Calu3 (cell line): ENCODE measurements at places on chromosomes 6 and 20. TPM values are rescaled to one million over a fixed set of nuclear protein-coding genes. Genes with fewer than 3 reads are reported as not detected.

DNA sequence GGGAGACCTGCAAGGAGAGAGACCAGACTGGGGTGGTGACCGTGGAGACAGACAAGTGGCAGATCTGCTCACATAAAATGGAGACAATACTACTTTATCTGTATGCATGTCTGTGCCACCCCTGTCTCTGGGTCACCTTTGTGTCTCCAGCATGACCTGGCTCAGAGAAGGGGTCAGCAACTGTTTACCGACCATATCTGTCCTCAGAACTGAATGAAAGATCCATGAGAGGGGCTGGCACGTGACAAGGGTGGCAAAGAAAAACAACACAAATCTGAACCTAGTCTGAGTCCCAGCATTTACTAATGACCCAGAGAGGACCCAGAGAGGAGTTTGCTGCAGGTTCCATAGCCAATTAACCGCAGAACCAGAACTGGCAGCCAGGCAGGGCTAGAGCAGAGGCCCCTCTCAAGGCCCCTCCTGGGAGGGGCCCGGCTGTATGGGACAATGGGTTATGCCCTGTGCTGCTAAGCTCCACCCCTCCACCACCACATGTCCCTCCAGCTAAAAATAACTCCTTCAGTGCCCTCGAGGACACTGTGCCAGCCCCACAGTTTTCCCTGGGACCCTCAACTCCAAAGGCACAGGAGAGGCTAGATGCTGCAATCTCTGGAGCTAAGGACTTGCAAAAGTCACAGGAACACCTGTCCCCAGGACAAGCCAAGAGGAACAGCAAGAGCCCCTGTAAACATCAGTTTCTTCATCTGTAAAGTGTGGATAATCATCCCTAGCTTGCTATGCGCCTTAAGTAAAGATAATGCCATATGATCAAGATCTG, 2.2 kb downstream of the AHCY start:
- H3K36me3 ChIP-seq: peaks cover 22% of the 10 kb centered on the region
- H3K4me1 ChIP-seq: no peaks in the 10 kb centered on the region
- H3K27me3 ChIP-seq: no peaks in the 10 kb centered on the region
- DNase-seq: peak; percentile 16

DNA sequence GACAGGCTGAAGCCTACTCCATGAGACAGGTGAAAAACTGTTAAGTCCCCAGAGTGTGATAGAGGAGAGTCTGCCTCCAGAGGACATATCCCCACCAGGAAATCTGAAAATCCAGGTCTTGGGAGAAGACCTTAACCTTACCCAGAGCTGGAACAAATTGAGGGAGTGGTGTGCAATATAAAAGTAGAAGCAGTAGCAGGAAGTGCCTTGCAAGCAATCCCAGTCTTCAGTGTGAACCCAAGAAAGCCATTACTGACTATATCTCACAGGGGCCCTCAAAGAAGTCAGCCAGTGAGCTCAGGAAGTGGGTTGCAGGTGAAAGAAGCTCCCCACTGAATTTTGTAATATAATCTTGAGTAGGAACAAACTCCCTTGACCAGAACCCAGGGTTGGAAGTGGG, 41.9 kb upstream of the PKIB start:
- no peak overlapping the region for H3K4me3 ChIP-seq
- H3K27ac ChIP-seq: no peak overlapping the region
- H3K36me3 ChIP-seq: no peaks in the 10 kb centered on the region
- no peaks in the 10 kb centered on the region for H3K27me3 ChIP-seq
- H3K4me1 ChIP-seq: peaks cover 8% of the 10 kb centered on the region
- no peak for DNase-seq

Gene IL20RA
- total RNA-seq: 2.4 and 3.1 TPM in 2 replicates

DNA sequence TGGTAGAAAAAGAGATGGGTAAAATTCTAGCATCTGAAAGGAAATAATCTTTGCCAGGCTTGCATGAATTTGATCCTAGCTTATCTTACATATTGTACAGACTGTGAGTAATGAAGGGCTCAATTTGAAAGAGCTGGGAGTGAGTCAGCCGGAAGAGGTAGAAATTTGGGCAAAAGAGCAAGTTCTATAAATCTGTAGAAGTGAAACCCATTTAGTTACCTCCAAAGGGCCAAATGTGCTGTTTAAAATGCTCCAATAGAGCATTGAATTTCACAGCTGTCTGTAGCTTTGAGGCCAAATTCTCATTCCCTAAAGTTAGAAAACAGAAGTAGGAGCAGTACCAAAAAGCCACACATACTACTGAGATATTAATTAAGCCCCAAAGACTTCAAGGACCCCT, 466.1 kb downstream of the BTBD3 start:
- no peaks in the 10 kb centered on the region for H3K36me3 ChIP-seq
- H3K27me3 ChIP-seq: no peaks in the 10 kb centered on the region
- DNase-seq: no peak
- no peaks in the 10 kb centered on the region for H3K4me1 ChIP-seq
- no peak overlapping the region for H3K27ac ChIP-seq

Gene TREM2
- total RNA-seq: not detected in 2 replicates

DNA sequence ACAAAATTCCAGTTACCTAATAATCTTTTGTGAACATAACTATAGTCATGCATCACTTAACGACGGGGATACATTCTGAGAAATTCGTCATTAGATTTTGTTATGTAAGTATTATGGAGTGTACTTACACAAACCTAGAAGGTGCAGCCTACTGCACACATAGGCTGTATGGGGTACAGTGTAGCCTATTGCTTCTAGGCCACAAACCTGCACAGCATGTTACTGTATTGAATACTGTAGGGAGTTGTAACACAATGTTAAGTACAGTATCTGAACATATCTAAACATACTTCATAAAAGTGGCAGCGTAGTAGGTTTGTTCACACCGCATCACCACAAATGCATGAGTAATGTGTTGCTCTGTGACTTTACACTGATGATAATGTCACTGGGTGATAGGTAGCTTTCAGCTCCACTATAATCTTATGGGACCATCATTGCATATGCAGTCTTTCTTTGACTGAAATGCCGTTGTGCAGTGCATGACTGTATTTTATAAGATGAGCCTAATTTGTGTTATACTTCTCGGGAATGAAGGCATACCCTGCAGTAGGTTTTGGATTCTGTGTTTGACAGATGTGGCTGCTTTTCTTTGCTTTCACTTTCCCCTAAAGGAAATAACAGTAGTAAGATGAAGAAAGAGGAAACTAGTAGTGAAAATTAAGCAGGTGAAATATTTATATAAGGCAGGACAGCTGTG, 365.6 kb downstream of the FARS2 start:
- H3K27me3 ChIP-seq: no peaks in the 10 kb centered on the region
- H3K36me3 ChIP-seq: no peaks in the 10 kb centered on the region
- no peaks in the 10 kb centered on the region for H3K4me1 ChIP-seq
- DNase-seq: no peak
- H3K4me3 ChIP-seq: no peak overlapping the region

- H3K4me1 ChIP-seq: no peaks in the 10 kb centered on the region
- peaks cover 37% of the 10 kb centered on the region for H3K27me3 ChIP-seq
- DNase-seq: no peak
- no peak overlapping the region for H3K4me3 ChIP-seq
Observed at GRCh38 chr6:159871906-159872305, 18.9 kb upstream of the MAS1 start.

- no peak overlapping the region for H3K4me3 ChIP-seq
- no peaks in the 10 kb centered on the region for H3K36me3 ChIP-seq
- DNase-seq: no peak
- H3K27me3 ChIP-seq: peaks cover 91% of the 10 kb centered on the region
- no peak overlapping the region for H3K27ac ChIP-seq
Observed at GRCh38 chr6:32799168-32799567, 17.6 kb downstream of the HLA-DOB start.

Gene RGS17
- total RNA-seq: 0.64 and 0.78 TPM in 2 replicates

Gene FAM184A
- 8.2 and 8.6 TPM in 2 replicates for total RNA-seq

DNA sequence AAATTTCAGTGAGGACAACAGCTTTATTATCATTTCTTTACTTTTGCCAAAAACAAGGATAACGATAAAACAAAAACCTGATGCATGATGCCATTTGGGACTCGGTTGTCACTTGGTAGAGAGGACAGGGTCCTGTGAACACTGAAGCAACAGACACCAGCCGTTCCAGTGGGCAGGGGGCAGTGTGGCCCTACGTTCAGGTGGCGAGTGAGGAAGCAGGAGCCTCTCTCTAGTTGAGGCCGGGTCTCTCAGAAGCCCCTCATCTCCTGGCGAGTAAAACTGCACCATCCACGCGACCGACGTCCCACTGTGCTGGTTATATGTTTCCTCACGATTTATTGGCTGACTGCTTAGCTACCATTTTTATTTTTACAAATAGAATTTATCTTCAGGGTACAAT, 231.6 kb downstream of the THBS2 start:
- H3K4me1 ChIP-seq: no peaks in the 10 kb centered on the region
- peaks cover 4% of the 10 kb centered on the region for H3K36me3 ChIP-seq
- no peak overlapping the region for H3K4me3 ChIP-seq
- no peak for DNase-seq

Gene CCN5
- 0.94 and 1.9 TPM in 2 replicates for total RNA-seq

Gene CTAGE9
- total RNA-seq: not detected in 2 replicates

DNA sequence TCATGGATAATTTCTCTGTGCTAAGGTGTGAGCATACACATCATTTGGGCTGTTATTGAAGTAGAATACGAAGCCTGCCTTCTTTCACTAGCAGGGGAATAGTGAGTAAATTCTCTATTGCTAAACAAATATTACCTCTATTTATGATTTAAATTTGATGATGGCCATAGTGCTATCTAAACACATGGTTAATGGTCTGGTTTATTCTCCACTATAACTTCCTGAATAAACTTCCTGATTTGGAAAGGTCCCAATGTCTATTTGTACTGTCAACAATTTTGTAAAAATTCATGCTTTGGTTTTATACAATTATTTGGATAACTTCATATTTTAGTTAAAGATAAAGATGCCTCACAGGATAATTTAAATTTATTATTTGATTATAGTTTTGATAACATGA, 400.8 kb downstream of the ARHGAP18 start:
- no peaks in the 10 kb centered on the region for H3K36me3 ChIP-seq
- no peak overlapping the region for H3K27ac ChIP-seq
- no peaks in the 10 kb centered on the region for H3K27me3 ChIP-seq
- no peak overlapping the region for H3K4me3 ChIP-seq

DNA sequence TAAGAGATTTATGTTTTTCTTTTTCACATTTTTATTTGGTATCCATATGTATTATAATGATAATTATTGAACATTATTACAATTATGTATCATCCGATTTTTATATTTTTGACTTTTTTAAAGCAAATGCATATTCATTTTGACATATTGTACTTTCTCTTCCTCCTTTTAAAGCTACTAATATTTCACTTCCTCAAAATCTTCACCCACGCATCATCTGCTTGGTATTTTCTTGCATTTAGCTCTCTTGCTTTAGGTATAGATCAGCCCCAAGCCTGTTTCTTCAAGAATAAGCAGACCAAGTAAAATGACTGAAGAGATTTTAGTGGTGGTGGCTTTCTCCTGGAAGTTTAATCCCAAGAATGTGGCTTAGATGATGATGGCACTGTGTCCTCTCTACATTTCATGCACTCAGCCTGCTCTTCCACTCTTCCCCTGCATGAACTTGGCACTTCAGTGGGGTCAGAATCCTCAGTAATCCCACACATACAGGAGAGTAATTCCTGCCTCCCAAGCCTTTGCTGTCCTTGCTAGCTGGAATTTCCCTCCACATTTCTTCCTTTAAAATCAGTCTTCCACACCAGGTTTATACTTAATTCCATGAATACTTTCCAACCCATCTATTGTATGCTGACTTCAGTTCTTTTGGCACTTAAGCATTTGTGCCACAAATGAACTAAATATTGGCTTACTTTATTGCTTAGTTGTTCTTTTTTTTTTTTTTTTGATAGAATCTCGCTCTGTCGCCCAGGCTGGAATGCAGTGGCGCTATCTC, 8.2 kb downstream of the NCOA7 start:
- no peak overlapping the region for H3K4me3 ChIP-seq
- H3K36me3 ChIP-seq: peaks cover 4% of the 10 kb centered on the region
- H3K4me1 ChIP-seq: peaks cover 30% of the 10 kb centered on the region
- H3K27ac ChIP-seq: no peak overlapping the region
- no peak for DNase-seq
- H3K27me3 ChIP-seq: no peaks in the 10 kb centered on the region
